ENCODE measurements at places on chromosomes 3 and 15.

- no peak for DNase-seq
Observed at GRCh38 chr3:10469441-10470119, 35.8 kb downstream of the ATP2B2 start.

- peak; percentile 58 for DNase-seq
Observed at GRCh38 chr3:25427942-25428788, at the start of gene RARB. RARB (plus strand) TSS chr3:25428263; CDS start chr3:25428732, 469 bp downstream.

DNA sequence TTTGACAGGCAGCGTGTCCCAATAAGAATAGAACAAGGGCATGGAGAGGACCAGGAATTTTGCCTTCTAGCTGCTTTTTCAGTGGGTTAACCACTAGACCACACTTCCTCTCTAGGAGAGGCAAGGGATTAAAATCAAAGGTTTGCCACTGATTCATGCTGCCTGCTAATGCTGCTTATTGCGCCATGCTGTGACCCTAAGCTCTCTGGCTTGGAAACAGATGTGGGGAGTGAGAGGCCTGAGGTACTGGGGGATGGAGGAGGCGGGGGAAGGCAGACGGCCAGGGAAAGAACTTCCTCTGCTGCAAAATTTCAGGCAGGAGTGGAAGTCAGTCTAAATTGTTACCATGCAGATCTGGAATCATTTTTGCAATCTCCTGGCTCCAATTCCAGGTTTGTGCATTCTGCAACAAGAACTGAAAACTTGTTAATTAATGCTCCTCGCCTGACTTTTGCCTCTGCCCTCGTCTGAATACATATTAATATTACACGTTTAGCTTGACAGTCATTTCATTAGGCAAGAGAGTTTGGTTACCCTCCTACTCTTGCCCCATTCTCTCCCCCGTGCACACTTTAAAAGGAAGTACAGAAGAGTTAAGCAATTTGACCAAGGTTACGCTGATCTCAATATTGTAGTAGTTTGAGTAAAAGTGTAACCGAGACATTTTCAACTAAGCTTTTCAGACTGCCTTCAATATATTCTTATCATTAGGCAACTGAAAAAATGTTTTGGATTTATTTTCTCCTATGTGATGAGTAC lies 121.7 kb upstream of the SPRED1 start:
- DNase-seq = no peak

DNA sequence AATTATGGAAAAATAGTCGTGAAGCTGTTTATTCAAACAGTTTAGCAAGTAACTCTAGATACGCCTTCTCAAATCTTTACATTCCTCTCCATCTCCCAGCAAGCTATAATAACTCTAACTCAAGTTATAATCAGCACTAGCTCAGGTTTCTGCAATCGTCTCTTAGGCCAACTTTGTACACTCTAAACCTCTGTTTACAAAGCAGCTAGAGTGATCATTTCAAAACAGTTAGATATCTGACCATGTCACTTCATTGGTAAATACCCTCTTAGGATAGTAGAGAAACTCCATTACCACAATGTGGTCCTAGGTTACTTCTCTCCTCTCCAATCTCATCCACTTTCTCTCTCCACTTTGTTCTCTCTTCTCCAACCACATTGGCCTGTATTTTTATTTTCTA lies 31.2 kb downstream of the PLOD2 start:
- no peak for DNase-seq

DNA sequence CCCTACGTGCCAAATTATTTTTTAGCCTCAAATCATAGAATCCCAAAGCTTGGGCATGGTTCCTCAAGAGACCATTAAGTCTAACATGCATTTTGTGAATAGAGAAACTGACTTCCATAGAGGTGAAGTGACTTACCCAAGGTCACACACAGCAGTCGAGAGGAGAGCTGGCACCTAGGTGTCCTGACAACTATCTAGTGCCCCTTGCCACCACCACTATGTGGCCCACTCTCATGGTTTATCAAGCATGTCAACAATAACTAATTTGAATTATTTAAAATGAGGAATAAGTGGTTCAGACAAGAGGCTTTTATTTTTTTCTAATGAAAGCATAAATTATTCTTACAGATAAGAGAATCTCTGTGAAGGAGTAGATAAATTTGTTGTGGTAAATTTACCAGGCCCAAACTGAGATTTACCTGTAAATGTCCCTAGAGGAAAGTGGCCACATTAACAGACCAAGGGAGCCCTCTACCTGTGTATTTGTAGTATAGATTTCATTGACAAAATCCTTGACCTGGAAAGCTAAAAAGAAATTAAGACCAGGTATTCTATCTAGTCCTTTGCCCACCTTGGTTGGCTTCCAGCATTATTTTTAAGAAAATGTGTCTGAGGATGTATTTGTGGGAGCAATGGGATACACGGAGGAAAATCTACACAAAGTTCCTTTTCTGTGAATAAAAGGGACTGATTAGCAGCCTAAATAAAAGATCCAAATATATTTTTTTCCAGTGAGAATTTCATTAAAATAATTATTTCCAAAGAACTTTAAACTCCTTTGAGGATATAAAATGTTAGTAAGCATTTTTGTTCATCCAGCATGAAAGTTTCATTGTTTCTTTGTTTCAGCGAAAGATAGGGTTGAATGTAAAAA lies 49.1 kb downstream of the IQCH start:
- DNase-seq = no peak

DNA sequence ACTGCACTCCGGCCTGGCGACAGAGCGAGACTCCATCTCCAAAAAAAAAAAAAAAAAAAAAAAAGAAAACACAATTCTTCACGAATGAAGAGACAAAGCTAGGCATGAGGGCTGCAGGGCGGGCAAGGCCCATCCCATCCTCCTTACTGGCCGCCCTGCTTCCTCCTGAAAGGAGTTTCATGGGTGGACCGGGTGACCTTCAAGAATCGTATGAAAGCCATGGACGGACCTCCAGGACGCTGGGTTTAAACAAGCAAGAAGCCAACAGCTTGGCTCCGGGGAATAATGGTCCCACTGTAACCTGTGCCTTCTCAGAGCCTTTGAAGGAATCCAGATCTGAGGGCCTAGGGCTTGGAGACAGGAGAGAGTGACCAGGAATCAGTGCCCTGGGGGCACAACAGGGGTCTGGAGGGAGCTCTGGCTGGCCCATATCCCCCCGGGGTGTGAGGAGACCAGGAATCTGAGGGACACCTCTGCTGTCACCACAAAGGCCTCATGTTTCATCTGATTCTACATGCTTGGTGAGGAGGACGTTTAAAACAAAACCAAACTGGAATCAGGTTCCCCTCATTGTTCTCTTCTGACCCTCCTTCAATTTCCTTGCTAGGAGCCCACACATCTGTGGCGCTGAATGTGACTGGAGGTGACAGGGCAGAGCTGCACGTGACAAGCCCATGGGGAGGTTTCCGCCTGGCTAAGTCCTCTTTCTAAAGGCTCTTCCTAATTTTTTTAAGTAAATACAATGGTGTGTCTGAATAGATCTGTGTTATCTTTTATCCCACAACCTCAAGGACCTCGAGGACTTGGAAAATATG lies 46.1 kb downstream of the WHAMM start:
- no peak for DNase-seq

GRCh38 chr15:53974121-53974520 lies 4.1 kb upstream of the UNC13C start:
- DNase-seq = no peak

- no peak for DNase-seq
Observed at GRCh38 chr3:193132964-193133363, 108.1 kb upstream of the PLAAT1 start.

GRCh38 chr3:53195602-53196574 lies 34.9 kb downstream of the PRKCD start:
- DNase-seq = peak; percentile 94

DNA sequence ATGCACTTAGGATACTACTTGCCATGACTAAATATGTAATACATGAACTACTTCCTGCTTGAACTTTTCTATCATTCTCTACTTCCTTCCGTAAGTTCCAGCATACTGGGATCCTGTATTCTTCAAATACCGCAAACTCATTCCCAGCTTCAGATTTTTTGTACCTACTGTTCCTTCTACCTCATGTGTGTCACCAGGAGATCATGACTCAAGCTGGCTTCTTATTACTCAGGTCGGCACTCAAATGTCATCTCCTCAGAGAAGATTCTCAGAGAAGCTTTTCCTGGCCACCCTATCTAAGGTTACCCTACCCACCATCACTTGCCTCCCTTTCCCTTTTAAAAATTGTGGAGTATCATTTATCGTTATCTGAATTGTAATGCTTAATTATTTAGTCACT lies 66.7 kb downstream of the RFX7 start:
- DNase-seq = no peak

- DNase-seq = no peak
Observed at GRCh38 chr15:93031103-93031464, 57.9 kb downstream of the RGMA start.

DNA sequence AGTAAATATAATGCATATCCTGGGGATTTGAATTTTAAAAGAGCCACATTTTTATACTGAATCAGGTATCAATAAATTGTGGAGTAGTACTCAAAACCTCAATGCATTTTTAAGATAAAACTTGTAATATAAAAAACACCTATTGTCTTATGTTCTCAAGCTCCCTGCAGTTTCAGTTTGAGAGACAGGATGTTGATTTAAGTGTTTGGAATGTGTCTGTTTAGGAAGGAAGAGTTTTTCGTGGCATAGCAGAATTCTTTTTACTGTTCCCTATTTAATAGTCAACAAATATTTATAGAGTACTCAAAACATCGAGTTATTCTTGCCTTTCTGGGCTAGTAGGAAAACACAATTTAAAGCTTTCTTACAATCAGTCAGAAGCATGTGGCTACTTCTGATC lies 146.1 kb upstream of the BCHE start:
- DNase-seq = no peak

DNA sequence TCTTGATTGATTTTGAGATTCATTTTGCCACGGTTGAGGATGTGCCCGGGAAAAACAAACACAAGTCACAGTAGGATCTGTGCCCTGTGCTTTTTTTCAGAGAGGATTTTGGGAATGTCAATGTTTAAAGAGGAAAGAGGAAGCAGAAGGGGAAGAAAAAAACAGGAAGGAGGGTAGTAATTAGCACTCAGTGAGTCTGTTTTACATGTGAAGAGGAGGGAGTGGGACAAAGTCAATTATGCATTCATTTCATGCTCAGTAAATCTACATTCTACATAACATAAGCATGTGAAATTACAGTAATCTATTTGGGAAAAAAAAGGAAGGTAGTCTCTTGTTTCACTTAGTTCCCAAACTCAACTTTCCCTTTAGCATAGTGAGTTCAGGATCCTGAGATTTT lies 18.3 kb upstream of the CD200 start:
- no peak for DNase-seq

GRCh38 chr15:76140074-76140464 lies 80.3 kb downstream of the TMEM266 start:
- no peak for DNase-seq

DNA sequence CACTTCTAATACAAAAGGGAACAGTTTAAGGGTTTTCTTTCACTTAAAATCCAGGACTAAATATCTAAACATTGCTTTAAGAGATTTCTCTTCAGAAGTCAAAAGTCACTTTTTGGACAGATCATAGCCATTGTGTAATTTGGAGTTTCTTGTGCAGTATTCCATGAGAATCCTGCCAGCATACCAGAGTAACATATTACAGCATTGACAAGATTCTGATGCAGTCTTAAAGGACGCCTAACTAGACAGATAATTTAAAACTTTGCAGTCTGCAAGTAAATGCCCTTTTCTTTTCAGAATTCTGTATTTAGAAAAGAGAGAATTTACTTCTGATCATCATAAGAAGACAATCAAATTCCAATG lies 17.5 kb upstream of the IGSF10 start:
- DNase-seq = no peak

DNA sequence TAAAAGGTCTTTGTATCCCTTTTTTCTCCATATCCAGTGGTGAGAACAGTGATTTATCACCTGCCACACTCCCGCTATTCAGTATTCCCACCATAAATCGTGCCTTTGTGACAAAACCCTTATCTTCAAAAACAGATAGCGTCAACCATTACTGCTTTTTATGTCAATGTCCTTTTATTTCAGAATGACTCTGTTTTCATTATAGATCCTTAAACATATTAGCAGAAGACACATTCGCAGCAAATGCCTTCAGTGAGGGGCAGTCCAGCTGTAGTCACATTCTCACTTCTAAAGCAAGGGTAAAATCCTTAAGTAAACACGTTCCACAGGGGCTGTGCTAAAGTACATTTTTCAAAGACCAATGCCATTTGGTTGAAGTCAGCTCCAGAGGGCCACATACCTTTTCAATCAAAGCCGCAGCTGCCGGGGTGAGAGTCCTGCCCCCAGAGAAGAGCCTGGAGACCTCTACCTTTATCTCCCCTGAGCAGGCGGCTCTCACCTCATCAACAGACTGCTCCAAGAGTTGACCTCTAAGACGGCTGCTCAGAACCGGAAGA lies 53.4 kb downstream of the PDZRN3 start:
- DNase-seq = no peak

DNA sequence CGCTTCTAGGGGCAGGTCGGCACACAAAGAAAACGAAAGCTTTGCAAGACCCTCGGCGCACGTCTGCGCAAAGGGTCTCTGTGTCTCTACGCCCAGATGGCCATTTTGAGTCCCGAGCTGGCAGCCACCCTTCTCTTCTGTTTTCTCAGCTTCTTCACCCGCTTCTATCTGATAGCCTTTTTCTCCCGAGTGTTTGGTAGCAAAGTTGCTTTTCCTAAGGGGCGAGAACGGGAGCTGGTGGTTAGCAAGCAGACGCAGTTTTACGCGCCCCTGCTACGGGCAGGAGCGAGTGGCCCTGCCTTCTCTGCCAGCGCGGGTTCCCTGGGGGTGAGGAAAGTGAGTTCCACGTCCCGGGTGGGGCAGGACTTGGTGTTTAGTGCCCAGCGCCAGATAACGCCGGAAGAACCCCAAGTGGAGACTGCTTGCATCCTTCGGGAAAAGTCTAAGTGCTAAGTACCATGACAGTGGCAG lies 2.9 kb upstream of the MKRN2 start:
- no peak for DNase-seq

DNA sequence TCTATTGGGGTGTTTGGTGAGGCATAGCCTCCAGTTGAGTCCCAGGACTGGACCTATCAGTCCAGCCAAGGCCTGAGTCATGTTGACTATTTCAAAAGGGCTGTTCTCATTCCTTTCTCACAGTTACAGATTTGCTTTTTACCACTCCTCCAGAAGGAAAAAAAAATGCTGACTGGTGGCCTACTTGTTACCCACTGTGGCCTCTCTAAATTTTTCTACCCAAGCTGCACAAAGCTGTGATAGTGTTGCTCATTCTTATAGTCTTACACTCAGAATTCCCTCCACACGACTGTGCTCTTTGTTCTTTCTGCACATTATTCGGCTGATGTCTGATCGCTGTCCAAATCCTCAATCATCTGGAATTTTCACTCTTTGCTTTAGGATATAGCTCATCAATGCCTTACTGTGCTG lies 1142.2 kb downstream of the IGSF11 start:
- no peak for DNase-seq

- no peak for DNase-seq
Observed at GRCh38 chr3:159148466-159148865, 346.6 kb downstream of the MFSD1 start.

DNA sequence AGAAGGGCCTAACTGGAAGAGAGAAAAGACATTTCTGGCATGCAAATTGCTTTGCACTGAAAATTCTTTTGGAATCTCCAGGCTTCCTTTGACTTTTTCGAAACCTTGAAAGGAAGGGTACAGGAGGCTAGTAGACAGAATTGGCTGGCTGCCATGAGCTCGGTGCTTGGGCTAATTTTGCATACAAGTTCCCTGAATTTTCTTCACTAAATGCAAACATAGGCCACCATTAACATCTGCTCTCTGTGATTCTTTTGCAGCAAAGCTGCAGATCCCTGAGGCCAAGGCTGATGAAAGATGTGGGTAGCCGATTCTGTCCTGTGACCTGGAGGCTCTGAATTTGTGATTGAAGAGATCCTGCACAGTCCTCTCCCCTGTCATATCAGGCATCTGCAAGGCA lies 247.8 kb upstream of the MCTP2 start:
- no peak for DNase-seq

GRCh38 chr15:83830381-83830780 lies 176.5 kb downstream of the ADAMTSL3 start:
- no peak for DNase-seq

Data from D341Med (cell line).